CD4-positive, alpha-beta T cell treated with Interleukin-6 at 100 ng/mL for 8 hours (primary cell): ENCODE measurements at places on chromosomes 3 and 15.

DNA sequence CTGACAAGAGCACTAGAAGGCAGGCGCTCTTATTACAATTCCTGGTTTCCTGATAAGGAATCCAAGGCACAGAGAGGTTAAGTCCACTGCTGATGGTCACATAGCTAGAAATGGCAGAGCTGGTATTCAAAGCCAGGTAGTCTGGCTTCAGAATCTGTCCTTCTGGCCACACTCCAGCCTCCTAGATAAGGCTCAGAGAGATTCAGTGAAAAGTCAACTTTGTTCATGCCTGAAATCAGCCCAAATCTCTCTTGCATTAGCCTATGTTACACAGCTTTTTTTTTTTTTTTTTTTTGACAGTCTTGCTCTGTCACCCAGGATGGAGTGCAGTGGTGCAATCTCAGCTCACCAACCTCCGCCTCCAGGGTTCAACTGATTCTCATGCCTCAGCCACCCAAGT, 21.1 kb upstream of the CMTM8 start:
- DNase-seq, result no peak

- no peak for DNase-seq
These were observed 40.6 kb downstream of the DPP8 start for GRCh38 chr15:65476903-65477302.

DNA sequence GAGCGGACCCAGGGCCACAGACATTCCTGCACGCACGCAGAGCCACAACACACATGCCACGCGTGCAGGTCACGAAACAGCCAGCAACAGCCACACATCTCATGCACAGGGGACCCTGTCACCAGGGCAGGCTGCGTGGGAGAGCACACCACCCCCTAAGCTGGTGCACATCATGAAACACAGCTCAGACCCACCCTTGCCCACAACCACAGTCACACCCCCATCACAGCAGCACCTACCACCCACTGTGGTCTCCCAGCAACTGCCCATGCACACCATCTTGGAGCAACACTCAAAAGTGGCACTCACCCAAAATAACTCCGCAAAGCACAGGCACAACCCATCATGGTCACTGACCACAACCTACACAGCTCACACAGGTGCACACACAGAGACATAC, 75.7 kb downstream of the OCA2 start:
- no peak for DNase-seq

DNA sequence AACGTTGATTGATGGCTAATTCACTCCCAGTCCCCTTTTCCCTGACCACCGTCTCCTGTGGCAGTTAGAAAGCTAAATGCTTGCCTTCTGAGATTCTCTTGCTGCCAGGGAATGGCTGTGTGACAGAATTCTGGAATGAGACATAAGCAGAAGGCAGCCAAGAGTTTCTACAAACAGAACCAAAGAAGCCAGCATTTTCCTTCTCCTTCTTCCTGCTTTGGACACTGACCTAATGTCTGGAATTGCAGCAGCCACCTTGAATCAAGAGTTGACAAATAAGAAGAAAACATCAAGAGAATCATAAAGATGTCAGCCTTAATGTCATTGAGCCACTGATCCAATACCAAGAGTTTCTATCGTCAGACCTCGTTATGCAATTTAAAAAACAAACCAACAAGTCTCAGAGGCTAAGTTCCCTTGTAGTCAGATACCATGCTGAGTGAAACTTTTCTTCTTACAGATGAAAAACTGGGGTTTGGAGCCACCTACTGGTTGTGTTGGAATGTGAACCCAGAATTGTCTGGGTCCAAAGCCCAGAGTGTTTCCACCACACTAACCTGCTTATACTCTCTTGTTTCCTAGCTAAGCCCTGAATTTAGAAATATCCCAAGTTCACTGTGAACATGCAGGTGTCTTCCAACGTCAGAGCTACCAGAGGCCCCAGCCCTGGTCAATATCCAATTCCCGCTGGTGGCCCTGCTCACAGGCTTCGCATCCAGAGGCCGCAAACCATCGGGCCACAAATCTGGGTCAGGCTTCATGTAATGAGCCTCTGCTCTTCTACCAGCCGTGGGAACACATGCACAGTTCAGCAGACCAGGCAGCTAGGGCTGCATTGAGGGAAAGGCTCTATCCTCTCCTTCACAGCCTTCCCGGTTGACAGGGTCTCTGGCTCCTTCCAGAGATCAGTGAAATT, 42.5 kb downstream of the MCF2L2 start:
- DNase-seq, result peak; percentile 58

DNA sequence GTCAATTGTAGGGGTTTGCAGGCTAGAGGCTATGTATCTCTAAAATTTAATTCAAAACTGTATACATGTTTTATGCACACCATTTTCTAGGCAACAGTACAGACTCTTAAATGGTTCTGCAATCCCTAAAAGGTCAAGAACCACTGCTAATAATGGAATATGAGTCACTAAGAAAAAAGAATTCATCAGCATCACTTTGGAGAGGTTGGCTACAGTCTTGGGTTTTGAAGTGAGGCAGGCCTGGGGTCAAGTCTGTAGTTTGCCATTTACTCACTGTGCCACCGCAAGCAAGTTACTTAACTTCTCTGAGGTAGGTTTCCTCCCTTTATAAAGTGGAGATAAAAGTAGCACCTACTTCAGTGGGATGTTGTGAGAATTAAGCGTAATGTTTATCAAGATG, 33.7 kb downstream of the THRB start:
- no peak for DNase-seq

DNA sequence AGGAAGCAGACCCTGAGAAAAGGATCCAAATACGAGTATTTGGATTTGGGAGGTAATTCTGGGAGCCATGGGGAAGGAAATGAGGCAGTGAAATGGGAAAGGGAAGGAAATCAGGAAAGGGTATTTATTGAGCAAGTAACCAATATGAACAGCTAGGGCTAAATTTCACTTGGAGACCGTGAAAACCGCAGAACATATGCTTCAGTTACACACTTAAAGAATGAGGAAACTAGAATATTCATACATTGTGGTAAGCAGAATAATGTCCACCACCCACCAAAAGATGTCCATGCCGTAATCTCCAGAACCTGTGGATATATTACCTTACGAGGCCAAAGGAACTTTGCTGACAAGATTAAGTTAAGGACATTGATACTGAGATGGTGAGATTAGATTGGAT, 63.3 kb downstream of the LRRN1 start:
- DNase-seq, result no peak

DNA sequence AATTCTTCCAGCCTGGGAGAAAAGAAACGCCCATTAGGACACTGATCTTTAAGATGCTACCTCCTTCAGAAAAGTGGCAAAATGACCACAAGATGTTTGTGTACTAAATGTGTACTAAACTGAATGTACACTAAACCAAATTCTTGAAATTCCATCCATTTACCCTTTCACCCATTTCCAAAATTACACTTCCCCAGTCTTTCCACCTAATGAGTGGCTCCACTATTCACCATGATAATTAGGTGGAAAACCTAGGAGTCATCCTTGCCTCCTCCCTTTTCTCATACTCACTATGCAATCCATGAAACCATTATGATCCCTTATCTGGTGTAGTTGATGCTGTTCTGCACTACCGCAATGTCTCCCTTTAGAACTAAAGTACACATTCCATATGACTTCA, 452.1 kb upstream of the THBS1 start:
- DNase-seq, result no peak

DNA sequence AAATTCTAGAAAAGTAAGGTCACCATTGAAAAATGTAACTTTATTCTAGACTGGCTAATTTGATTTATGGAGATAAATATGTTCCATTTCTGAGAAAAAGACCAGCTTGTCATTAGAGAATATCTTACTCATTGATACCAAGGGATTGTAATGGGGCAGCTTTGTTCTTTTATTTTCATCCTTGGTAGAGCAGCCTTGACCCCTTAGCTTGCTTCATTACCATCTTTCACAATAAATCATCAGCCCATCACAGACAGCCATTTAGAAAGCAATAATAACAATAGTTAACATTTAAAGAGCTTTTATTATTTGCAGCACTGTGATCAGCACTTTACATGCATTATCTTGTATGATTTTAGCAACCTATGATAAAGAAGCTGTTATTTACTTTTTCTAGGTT, 253.6 kb downstream of the C3orf38 start:
- DNase-seq, result no peak

- DNase-seq, result no peak
These were observed 1377.2 kb upstream of the CADM2 start for GRCh38 chr3:83581546-83581945.

- DNase-seq, result no peak
These were observed 46.0 kb upstream of the CD47 start for GRCh38 chr3:108136561-108137459.
